ENCODE measurements at places on chromosomes 6 and 20. TPM values are rescaled to one million over a fixed set of nuclear protein-coding genes. Genes with fewer than 3 reads are reported as not detected.

TCF21 gene
- total RNA-seq: not detected

OR12D3 gene
- not detected for total RNA-seq

TMEM200A gene
- total RNA-seq: not detected

- DNase-seq: no peak
These were observed 124.7 kb downstream of the DTNBP1 start for GRCh38 chr6:15538106-15538505.

CNR1 gene
- 1.0 TPM for total RNA-seq

DNA sequence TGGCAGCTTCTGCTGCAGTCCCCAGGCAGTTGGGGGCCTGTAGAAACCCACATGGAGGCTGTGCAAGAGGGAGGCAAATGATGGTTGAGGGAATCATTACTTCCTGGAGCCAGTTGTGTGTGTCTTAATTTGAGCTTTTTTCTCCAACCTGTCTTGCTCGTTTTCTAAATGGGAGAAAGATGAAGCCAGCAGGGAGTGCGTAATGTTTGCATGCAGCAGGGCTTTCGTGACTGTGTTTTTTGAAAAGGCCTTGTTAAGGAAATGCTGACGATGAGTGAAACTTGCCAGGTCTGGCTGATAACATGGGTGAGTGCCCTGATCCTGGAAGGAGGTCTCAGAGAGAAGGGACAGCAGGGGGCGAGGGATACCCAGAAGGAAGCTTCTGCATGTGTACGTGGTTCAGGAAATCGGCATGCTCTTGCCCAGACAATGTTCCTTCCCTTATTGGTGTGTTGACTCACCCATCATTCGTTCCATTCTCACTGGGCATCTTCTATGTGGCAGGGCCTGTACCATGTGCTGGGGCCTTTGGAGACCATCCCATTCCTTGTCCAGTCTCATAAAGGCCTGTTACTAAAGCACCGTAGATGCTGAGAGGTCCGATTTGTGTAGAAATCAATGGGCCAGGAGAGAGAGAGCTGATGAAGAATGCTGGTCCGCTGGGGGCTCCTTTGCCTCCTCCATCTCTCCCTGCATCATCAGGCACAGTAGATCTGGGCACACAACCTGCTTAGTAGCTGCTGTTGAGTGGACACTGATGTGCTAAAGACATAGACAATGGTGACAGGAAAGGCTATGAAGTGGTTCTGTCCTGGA, 27.4 kb downstream of the GLP1R start:
- no peak for DNase-seq

DNA sequence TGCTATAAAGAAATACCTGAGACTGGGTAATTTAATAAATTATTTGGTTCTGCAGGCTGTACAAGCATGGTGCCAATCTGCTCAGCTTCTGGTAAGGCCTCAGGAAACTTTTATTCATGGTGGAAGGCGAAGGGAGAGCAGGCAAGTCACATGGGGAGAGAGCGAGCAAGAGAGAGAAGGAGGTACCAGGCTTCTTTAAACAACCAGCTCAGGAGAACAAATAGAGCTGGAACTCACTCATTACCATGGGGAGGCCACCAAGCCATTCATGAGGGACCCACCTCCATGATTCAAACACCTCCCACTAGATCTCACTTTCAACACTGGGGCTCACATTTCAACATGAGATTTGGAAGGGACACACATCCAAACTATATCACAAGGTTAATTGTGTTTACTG, 44.9 kb upstream of the CRISP1 start:
- DNase-seq: no peak

DNA sequence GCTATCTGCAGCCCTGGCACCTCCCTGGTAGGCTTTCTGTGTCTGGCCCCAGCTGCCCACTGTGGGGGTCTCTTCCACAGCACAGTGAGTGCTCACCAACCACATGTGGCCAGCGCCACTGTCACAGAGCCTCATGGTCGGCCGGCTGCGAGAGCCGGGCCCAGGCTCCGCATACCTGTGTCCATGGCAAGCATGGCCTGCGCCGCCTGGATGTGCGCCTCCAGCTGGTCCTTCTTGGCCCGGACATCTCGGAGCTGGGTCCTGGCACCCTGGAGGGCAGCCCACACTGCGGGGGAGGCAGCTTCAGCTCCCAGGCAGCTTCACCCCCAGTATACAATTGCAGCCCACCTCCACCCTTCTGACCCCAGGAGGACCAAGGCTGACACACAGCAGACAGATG, 13.0 kb downstream of the ADRM1 start:
- no peak for DNase-seq

GRCh38 chr20:35698298-35699126, 640 bp downstream of the NFS1 start:
- DNase-seq: no peak

BCKDHB gene
- 16.6 TPM for total RNA-seq

KHDC3L gene
- not detected for total RNA-seq

DNA sequence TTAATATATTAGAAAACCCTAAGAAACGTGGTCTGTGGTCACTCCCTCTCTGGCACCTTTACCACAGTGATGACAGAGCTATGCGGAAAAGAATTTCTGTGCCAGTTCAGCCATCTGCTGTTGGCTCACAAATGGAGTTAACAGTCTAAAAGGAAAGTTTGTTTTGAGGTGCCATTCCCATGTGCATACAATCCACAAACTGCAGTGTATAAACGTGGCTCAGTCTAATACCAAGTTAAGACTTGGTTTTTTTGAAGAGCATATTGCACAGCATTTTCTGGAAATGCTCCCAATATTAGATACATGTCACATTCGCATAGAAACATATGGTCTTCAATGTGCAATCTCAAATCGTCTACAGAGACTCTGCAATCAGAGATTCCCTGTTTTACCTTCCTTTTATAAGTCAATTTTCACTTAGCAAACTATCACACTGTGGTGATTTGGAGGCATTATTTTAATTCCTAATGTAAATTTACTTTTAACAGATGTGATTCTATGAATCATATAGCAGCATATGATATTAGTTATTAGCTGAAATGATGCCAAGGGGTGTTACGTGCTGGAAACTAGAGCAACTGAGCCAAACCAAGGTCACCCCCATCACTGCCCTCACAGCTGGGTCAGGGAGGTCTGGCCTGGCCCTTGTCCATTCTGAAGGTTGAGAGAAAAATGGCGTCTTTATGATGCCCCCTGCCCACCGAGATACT, 383.5 kb downstream of the PRKN start:
- DNase-seq: no peak

DNA sequence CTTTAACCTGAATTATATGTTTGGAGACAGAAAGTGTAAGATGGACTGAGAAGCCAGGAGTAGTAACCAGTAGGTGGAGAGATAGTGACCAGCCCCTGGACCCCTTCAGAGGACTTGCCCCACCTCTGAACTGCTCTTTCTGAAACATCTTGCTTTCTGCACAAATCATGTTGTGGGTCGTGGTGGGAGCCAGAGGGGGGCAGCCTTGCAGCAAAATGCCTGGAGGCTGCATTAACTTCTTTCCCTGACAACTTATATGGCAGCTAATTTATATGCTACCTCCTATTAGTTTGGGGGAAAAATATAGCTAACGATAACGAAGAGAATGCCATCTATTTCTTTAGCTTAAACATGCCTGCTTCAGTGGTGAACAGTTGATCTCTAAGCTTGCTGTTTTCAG, 859.8 kb downstream of the MAFB start:
- peak; percentile 28 for DNase-seq

GRCh38 chr6:145863988-145864616, 49.5 kb upstream of the FBXO30 start:
- DNase-seq: no peak

GRCh38 chr6:90611543-90612312, 24.9 kb upstream of the MAP3K7 start:
- no peak for DNase-seq

DNA sequence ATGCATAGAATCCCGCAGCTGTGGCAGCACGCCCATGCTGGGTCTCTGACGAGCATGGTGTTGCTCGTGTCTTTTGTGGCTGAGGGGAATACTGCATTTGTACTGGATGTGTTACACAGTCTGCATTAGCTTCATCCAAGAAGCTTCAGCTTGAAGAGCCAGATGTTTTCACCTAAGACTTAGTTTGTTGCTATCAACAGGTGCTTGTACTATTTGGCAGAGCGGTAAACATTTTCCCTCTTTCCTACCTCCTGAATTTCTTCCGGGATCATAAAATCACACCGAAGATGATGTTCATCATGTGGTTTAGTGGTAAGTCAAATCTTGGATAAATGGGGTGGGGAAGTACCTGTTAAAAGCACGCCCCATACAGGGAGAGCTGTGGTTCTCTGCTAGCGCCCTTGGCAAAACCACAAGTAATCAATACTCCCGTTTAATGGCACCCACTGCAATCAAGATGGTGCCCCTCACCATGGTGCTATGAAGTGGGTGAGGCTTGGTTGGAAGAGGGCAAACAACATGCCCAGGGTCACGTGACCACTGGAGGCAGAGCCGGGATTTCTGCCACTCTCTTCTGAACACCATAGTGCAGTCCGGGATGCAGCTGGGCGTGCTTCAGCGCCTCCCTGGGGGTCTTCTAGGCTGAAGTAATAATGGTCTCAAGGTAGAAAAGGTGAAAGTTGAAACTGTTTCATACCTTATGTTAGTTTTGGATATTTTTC, 34.4 kb downstream of the SPATA2 start:
- no peak for DNase-seq

PTK7 gene
- 61.8 TPM for total RNA-seq

DNA sequence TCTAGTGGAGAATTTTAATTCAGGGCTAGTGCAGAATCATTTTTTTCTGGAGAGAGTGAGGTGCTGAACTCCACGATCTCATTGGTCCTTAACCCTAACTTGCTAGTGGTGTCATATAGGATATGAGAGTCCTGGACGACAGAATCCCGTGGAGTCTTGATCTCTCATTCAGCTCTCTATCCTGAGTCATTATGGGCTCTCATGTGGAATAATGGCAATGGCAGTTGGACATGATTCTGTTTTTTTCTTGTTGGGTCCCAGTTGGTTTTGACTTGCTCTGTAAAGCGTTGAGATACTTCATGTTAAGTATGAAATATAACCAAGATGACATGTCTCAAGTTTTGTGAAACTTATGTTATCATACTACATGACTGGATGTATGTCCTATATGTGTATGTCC, 6.3 kb upstream of the RNF144B start:
- no peak for DNase-seq

GRCh38 chr6:42661540-42662153, 60.8 kb downstream of the PRPH2 start:
- peak; percentile 66 for DNase-seq

DNA sequence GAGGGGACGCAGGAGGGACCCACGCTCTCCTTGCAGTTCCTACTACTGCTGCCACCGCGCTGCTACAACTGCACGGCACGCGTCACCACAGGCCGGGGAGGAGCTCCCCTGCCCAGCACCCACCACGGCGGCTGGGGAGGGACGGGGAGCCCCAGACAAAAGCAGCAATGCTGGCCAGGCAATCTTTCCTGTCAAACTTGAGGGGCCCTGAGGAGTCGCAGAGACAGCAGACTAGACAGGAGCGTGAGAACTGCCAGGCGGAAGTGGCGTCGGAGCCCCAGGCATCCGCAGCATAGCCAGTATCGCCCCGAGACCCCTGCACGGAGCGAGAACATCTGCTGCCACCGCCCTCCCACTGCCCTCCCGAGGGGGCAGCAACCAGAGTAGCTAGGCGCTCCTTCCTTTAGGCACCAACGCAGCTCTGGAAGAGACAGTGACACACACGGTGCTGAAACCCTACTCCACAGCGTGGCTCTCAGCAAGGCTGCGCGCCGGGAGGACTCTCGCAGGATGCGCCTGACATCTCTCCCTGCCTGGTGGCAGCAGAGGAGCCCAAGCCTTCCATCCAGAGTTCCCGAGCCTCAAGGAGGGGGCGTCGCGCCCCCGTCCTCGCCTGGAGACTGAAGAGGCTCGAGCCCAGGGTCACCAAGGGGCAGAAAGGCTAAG, 2.2 kb downstream of the TAF4 start:
- DNase-seq: no peak

NRN1 gene
- 38.3 TPM for total RNA-seq

SCRT2 gene
- total RNA-seq: not detected

TSBP1 gene
- total RNA-seq: not detected

DNA sequence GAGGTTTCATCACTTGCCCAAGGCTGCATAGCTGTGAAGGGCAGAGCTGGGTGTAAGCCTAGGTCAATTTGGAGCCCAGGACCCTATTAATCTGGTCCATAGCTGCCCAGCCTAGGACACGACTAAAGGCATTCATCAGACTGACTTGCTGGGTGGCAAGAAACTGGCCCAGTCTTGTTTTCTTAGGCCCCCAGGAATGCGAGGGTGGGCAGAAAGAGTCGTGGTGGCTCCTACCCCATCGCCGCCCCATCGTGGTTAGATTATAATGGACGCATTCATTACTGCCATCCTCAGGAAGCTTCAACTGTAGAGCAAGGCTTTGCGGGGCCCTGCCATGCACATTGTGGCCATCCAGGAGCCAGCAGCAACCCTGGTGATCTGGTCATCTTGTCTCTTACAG, 16.1 kb downstream of the DYNLRB1 start:
- no peak for DNase-seq

DNA sequence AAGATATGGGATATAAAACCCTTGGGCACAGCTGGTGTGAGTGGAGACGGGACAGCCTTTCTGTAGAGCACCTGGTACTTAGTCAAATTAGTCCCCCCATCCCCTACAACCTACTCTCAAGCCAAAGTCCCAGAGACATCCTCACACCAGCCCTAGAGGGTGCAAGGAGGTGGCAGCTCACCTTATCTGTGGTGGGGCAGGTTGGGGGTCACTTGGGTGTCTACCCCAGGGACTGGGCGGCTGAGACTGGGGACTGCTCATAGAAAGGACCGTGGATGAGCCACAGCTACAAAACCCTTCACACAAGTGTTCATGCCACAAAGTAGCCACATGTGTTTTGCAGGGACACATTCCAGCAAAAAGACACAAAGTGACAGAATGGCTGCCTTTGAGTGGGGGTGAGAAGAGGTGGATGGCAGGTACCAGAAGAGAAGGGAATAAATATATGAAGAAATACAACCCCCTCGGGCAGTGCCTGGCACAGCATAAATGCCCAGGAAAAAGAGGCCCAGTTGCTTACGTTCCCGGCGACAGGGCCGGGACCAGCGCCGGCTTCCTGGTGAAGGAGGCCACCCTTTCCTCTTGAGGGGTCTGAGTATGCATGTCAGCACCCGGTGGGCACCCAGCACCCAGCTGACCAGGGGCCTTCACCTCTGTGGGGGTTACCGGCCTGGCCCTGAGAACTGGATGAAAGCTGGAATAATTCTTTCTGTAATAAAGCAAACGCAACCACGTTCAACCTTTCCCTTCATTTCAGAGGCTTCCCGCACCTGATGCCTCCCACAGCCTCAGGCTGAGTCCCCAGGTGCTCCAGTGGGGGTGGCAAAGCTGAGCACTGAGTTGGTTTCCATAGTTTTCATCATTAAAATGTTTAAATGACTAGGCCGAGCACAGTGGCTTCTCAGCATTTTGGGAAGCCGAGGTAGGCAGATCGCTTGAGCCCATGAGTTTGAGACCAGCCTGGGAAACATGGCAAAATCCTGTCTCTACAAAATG, 14.4 kb upstream of the CEBPB start:
- no peak for DNase-seq

VSX1 gene
- not detected for total RNA-seq

DOK5 gene
- total RNA-seq: 0.06 TPM

DNA sequence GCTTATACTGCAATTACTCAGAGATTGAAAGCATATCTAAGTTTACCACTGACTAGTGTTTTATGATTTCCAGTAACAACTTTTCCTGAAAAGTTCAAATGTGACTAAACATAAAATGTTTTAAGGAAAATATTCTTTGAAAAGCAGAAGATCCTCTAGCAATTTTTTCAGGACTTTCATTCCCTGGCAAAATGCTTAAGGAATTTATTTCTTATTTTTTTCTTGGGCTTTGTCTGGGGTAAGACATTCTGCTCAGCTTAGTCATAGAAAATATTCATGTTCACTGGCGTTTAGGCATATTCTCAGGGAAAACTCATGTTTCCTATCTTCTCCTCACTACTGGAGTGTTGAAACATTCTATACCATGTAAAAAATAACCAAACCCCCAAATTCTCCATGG, 235.3 kb upstream of the CEP162 start:
- peak; percentile 19 for DNase-seq
